ENCODE measurements at places on chromosomes 7 and 10. TPM values are rescaled to one million over a fixed set of nuclear protein-coding genes. Genes with fewer than 3 reads are reported as not detected.

GRCh38 chr10:19845503-19846368 lies 29.5 kb downstream of the PLXDC2 start:
- DNase-seq: no peak

The SFRP4 gene
- total RNA-seq: not detected

- DNase-seq: no peak
These were observed 166.0 kb downstream of the ACTR3B start for GRCh38 chr7:152925412-152926147.

The MAGI2 gene
- total RNA-seq: 0.14 TPM

GRCh38 chr7:158291998-158292397 lies 295.6 kb downstream of the PTPRN2 start:
- DNase-seq: no peak

The CFAP70 gene
- 0.60 TPM for total RNA-seq

DNA sequence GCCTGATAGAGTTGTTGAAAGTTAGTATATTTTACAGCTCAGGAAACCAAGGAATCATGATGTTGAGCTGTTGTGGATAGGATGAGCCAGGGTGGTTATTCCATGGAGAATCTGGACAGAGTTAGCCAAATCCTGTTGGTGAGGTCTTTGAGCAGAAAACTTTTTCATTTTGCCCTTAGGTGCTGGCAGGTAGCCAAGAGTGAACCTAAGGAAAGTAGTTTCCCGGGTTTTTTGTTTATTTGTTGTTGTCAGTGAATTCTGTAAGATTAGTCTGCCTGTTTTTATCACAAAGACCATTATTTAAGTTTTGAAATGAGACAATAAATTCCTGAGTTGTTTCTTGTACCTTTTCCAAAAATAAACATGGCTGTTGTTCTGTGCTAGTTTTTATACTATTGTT lies 61.0 kb downstream of the GALNT11 start:
- no peak for DNase-seq

DNA sequence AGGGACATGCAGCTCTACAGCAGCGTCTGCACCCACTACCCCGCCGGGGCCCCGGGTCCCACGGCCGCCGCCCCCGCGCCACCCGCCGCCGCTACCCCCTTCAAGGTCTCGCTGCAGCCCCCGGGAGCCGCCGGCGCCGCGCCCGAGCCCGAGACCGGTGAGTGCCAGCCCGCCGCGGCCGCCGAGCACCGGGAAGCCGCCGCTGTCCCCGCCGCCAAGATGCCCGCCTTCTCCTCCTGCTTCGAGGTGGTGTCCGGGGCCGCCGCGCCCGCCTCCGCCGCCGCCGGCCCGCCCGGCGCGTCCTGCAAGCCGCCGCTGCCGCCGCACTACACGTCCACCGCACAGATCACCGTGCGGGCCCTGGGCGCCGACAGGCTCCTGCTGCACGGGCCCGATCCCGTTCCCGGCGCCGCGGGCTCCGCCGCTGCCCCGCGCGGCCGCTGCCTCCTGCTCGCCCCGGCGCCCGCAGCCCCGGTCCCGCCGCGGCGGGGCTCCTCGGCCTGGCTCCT lies 631 bp downstream of the OTUD1 start:
- no peak for DNase-seq

- DNase-seq: no peak
These were observed 113.4 kb downstream of the VPS41 start for GRCh38 chr7:38795593-38795992.

- no peak for DNase-seq
These were observed 23.3 kb downstream of the SEM1 start for GRCh38 chr7:96686305-96686704.

The MYL10 gene
- not detected for total RNA-seq

DNA sequence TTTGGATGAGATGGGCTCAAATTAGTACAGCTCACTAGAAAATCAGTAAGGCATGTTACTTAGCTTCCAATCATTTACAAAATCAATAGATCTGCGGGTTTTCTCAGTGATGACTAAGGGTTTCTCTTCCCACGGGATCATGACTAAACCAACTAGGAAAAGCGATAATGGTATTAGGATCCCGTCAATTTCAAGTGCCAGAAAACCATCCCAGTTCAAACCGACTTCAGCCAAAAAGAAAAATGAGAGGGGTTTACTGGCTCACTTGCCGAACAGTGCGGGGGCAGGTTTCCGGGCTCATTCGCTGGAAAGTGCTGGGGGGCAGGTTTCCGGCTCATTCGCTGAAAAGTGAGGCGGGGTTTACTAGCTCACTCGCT lies 62.1 kb upstream of the LYZL2 start:
- no peak for DNase-seq

DNA sequence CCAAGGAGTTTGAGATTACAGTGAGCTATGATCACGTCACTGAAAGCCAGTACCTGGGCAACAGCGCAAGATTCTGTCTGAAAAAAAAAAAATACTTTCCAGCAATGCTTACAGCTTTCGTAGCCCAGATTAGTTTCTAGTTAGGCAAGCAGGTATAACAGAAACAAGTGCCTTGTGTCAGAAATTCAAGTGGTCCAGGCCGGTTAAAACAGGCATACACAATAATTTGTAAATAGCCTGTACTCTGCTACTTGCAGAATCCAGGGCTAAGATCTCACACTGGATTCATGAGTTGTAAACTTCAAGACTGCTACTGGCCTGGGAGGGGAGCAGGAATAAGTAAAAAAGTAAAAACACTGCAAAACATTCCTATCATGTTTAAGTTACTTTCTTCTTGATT lies 512.9 kb downstream of the IPMK start:
- DNase-seq: no peak

DNA sequence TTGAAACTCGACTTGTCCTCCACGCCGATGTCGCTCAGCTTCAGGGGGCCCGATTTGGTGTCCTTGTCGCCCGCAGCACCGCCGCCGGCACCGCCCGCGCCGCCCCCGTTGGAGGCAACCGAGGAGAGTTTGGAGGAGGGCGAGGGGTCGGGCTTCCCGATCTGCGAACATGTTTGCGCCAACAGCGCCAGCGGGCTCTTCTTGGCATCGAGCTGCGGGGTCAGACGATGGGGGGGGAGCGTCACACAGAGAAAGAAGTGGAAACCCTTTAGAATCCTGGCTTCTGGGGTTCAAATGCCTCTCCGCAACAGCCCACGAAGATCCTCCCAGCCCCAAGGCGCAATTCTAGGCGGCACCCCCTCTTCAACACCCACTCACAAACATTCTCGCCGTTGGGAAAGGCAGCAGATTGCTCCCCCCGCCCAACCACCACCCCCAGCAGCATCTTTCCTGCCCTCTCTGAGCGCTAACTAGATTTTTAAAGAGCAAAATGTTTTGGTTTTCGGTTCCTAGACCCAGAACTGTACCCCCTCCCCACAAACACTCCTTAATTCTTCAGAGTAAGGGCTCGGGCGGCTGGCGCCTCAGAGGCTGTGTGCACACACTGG lies 1.3 kb downstream of the ZNF503 start:
- no peak for DNase-seq

The LRIT1 gene
- not detected for total RNA-seq

- no peak for DNase-seq
These were observed 43.5 kb downstream of the PRKG1 start for GRCh38 chr10:51117794-51118193.

DNA sequence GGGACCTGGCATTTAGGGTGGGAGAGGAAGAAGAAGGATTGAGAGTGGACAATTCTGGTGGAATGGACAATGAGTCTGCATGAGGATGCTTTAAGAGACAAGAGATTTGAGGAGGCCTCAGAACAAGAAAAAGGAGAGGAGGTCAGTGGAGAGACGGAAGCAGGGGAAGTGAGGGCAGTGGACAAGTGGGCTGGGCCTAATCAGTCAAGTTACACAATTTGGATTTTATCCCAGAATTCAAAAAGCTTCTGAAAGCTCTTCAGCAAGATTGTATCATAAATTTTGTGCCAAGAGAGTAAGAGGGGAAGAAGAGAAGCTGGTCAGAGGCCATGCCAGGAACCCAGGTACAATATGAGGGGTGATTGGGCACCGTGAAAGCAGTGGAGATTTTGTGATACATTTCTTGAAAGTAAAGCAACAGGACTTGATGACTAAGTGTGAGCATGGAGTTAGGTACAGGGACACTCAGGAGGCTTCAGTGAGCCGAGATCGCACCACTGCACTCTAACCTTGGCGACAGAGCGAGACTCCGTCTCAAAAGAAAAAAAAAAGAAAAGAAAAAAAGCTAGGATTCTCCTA lies 19.3 kb upstream of the TSPAN13 start:
- no peak for DNase-seq

- no peak for DNase-seq
These were observed 47.0 kb upstream of the RPA3 start for GRCh38 chr7:7765422-7765821.

- no peak for DNase-seq
These were observed 260.7 kb downstream of the EXOC4 start for GRCh38 chr7:133513608-133514007.

DNA sequence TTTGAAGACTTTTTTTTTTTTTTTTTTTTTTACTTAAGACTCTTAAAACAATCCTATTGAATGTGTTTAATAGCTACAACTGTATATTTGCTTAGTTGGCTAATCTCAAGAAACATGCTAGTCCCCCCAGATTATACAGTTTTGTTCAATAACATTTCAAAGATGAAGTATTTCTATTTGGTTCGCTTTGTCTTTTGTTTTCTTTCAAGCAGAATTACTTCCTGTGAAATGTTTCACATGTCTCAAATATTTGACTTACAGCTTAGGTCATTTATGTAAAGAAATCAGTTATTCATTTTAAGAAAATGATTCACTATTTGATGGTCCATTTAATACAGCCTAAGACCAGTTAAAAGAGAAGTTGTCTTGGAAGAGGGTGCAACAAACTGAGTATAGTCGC lies 12.8 kb upstream of the LAMB1 start:
- DNase-seq: no peak

The NKX2-3 gene
- not detected for total RNA-seq

- no peak for DNase-seq
These were observed 935 bp upstream of the ZNF736 start for GRCh38 chr7:64312826-64313225.

DNA sequence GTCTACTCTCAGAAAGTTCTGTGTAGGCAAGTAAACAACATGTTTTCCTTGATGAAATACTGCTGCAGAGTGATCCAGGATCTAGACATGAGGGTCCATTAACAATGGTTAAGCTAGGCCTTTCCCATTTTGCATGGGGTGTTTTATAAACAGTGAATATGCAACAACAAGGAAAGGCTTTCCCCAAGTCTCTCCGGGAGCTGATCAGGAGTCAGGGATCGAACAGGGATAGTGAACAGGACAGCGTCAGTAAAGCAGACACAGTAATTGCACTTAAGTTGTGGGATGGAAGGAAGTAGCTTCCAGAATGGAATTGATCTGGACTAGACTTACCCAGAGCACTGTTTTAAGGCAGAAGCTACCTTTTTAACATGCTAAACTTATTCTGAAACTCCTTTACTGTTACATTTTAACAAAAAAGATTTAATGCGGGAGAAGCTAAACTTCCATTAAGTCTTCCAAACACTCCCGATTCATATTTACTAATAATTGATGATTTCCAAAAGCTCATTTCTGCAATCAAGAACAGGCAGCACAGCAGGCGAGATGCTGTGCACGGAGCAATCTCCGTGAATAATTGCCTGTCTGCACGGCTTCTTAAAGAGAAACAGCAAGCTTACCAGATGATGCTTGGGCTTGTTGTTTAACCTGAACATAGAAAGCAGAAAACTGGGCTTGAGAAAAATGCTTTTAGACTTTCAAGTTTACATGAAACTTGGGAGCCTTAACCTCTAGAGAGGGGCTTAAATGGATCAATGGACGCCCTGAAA lies 50.3 kb upstream of the DOCK1 start:
- no peak for DNase-seq

DNA sequence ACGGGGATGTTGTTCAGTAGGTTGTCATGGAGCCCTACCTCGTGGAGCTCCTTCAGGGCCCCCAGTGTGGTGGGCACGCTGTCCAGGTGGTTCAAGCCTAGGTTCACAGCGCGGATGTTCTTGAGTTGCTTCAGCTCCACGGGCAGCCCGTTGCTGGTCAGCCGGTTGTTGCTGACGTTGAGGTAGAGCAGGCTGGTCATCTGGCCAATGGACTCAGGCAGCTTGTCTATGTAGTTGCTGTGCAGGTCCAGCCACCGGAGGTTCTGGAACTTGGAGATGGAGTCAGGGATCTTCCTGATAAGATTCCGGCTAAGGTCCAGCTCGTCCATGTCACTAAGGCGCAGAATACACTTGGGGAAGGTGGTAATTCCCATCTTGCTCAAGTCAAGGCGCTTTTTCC lies 26.0 kb downstream of the LRRC18 start:
- DNase-seq: no peak

- peak; percentile 58 for DNase-seq
These were observed at the start of gene PAPOLB for GRCh38 chr7:4861673-4862072. Gene PAPOLB, minus strand, starts transcription at chr7:4862030. Its CDS starts 220 bp downstream, at chr7:4861810.

The BICC1 gene
- not detected for total RNA-seq

DNA sequence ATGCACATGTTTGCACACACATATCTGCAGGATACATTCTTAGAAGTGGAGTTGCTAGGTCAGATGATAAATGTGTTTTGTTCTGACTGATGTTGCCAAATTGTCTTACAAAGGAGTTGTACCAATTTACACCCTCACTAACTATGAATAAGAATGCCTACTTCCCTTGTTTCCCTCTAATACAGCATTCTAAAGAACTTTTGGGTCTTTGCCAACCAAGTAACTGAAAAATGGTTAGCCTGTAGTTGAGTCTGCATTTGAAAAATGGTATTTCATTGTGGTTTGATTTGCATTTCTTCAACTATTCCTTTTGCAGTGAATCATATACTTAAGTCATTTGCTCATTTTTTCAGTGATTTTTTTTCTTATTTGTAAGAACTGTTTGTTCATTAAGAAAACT lies 48.4 kb downstream of the TMEM26 start:
- DNase-seq: no peak

GRCh38 chr10:60944058-60944909 lies at the start of gene RHOBTB1:
Gene RHOBTB1, minus strand, starts transcription at chr10:60944185. Its CDS starts 32,643 bp downstream, at chr10:60911542.
- DNase-seq: peak; percentile 32

The AKR1C4 gene
- not detected for total RNA-seq

DNA sequence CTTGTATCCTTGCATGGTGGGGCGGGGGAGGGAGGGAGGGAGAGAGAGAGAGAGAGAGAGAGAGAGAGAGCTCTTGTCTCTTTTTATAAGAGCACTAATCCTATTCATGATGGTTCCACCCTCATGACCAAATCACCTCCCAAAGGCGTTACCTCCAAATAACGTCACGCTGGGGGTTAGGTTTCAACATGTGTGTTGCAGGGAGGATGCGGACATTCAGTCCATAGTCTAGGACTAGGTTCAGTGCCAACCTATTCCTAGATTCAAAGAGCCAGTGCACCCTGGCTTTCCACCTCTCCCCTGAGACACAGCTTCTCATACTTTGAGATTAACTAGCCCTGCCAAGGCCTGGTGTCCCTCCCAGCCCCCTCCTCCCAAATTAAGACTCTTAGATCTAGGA lies 123.0 kb downstream of the GRK5 start:
- DNase-seq: no peak

The CYP2C19 gene
- not detected for total RNA-seq

GRCh38 chr10:131260031-131260430 lies 51.5 kb downstream of the TCERG1L start:
- DNase-seq: no peak

GRCh38 chr7:17564678-17565212 lies 266.3 kb downstream of the AHR start:
- DNase-seq: no peak

DNA sequence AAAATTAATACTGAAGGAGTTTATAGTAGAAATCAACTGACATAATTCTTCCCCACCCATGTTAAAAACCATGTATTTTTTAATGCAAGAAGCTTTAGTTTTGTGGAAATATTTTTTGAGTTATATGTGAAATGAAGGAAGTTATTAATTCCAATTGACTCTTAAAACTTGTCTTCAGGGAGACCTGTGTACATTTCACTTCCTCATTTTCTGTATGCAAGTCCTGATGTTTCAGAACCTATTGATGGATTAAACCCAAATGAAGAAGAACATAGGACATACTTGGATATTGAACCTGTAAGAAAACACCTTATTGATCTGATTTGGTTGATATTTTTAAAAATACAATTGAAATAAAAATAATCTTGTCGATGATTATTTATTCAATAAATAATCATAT lies 33.3 kb downstream of the CD36 start:
- no peak for DNase-seq
